HCT116 (cell line): ENCODE measurements at places on chromosomes 12 and 14.

GRCh38 chr14:74169906-74170305 lies 69.3 kb upstream of the VSX2 start:
- no peak for DNase-seq

GRCh38 chr14:106294324-106294723 lies 767.9 kb downstream of the TMEM121 start:
- no peak for DNase-seq

DNA sequence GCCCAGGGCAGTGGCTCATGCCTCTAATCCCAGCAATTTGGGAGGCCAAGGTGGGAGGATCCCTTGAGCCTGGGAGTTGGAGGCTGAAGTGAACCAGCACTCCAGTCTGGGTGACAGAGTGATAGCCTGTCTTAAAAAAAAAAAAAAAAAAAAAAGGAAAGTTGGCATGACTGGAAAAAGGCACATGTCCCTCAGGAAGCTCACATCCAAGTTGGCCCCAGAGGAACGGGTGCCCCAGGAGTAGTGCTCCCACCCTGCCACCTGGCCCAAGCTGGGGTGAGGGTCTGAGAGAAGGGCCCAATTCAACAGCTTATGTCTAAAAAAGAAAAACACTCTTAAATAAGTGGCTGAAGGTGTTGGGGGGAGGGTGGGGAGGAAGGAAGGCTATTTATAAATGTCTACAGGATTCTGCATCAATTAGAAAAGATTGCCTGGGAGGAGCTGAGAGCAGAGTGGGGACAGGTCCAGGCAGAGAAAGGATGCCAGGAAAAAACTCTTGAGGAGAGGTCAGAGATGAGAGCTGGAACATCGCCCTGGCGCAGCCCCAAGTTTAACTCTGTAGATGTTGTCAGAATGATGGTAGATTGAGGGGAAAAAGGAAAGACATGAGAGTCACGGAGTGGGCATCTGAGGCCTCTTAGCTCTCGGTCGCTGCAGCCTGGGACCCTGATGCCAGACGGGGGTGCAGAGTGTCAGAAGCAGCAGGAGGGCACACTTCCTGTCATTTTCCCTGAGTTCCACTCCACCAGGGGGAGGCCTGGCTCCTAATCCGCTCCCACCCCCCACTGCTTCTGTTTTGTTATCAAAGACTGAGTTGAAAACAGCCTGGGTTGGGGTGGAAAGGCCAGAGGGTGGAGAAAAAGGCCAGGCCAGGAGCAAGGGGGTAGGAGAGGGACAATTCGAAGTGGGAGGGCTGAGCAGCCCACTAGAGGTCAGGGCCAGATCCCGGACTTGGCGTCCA lies 7.3 kb downstream of the SPRYD3 start:
- no peak for DNase-seq

GRCh38 chr12:2979806-2980205 lies 20.6 kb downstream of the TEAD4 start:
- DNase-seq, result no peak

GRCh38 chr12:44696542-44696941 lies 179.6 kb downstream of the NELL2 start:
- no peak for DNase-seq

DNA sequence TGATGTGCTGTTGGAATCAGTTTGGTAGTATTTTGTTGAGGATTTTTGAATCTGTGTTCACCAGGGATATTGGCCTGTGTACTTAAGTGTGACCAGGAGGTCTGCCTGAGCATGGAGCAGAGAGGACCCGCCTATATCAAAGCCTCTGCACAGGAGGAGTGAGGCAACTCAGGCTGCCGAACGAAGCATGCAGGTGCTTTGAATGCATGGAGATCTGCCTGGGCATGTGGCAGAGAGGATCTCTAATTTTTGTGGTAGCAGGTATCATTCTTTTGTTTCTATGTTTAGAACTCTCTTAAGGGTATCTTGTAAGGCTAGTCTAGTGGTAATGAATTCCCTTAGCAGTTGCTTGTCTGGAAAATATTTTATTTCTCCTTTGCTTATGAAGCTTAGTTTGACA lies 26.9 kb downstream of the RAB3IP start:
- DNase-seq, result no peak

DNA sequence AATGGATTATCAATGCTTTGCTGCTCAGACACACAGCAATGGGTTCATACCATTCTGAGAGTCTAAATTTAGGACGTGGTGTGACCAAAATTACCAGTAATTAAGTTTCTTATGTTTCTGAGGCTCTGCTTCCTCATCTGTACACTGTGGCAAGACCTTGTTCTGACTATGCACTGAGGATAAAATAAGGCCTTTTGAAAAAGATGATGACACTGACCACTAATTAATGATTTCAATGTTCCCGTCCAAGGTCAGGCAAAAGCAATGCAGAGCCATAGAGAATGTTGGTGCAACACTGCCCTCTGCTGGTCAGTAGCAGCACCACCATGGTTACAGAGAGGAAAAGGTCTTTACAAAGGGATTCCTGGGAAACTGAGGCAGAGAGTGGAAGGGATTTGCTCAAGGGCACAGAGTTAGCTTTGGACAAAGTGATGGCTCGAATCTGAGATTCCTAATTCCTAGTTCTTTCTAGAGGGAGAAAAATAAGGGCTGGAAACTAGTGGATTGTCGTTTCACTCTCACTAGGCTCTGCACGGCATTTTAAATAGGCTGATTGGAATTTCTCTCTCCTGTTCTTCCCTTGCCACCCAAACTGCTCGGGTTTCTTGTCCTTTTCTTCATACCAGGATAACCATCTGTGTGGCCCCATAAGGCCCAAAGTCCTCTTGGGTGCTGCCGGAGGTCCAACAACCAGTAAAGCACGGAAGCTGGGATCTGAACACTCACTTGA lies 22.3 kb upstream of the P2RX7 start:
- DNase-seq, result peak; percentile 56

DNA sequence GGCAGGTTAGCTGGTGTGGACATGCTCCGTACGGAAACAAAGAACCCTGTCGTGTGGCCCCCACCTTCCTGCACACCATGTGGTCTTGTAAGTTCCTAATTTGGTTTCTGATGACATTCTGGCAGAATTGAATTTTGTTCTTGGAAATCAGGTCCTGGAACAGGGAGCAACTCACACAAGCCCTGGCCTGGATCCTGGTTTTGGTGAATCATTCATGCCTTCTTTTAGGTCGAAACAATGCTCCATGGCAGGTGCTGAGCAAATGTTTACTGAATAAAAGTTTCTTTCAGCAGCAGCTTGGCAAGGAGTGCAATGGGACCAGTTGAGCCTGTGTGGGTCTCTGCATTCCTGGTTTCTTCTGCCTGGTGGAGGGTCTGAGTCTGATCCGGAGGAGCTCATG lies 978.4 kb downstream of the BCL11B start:
- DNase-seq, result no peak

DNA sequence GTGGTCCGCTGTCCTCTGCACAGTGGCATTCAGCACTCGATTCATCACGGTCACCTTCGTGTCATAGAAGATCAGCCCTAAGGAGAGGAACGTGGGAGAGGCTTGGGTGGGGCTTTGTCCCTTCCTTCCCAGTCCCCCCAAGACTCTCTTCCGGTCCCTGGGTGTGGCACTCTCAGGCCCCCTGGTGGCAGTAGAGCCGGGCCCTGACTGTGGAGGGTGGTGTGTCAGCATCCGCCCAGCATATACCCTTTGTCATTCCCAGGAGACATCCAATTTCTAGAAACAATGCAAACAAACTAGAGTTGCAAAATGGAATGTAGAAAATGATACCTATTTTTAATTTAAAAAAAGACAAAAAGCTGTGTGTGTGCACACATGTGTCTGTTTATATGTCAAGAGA lies 45.0 kb downstream of the TRAFD1 start:
- DNase-seq, result no peak

DNA sequence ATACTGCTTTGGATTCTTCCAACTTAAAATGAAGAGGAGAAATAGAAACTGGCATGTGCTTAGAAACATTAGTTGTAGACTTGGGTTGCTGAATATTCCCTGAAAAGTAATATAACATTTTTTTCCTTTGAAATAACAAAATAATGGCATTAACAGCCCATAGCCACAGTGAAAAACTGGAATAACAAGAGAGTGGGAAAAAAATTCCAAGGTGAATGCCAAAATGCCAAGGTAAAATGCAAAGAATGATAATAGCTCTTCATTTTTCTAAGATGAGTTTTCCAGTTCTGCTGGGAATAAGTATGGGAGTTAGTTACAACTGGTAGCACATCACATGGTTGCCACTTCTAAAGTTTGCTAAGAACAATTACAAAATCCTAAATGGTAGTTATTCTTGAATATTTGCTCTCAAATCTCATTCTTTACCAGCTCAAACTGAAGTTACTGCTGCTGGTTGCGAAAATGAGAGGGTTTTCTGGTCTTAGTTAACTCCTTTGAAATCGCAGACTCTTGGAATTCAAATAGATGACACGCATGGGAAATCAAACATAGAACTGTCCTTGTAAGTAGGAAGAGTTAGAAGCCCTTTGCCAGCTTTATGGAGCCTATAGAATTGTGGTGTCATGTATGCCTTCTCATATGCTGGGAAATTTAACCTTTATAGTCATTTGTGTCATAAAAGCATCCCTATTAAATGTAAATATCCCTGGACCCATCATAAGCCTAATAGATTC lies 165.0 kb upstream of the DCN start:
- no peak for DNase-seq

DNA sequence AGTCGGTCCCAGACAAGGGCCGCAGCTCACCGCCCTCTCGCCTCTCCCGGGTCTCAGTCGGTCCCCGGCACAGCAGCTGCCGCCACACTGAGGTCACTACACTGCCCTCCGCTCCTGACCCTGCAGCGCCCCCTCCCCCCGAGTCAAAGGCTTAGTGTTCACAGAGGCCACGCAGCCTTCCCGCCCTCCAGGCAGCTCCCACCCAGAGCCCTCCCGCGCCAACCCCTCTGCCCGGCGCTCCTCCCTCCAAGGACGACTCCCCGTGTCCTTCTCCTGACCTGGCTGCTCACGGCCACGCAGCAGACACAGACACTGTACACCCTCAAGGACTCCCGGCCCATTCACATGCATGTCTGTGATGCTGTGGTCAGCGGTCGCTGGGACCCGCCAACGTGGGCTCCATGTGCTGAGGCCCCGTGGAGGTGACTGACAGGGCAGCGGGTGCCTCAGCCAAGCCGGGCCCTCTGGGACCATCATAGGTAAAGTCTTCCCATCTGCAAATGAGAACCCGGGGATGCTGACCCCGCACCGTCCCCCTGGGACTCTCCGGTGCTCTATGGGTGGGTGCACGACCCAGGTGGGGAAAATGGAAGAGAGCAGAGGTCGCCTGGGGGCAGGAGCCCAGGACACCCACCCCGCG lies 16.3 kb upstream of the GALNT9 start:
- no peak for DNase-seq

DNA sequence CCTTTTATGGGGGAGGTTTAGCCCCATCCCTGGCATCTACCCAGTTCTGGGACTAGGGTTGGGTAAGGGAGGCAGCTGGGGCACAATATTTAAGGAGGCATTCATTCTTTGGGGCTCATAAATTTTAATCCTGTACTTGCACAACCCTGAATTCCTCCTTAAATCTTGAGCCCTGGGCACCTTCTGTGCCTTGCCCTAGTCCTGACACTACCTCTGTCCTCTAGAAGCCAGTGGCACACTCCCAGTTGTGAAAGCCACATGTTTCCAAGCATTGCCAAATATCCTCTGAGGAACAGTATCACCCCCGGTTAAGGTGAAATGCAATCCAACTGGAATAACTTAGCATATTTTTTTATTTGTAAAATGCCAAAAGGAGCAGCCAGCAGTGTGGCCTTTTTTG lies 36.6 kb downstream of the SLC16A7 start:
- no peak for DNase-seq

GRCh38 chr12:12379831-12380730 lies 23.2 kb downstream of the BORCS5 start:
- DNase-seq, result no peak

DNA sequence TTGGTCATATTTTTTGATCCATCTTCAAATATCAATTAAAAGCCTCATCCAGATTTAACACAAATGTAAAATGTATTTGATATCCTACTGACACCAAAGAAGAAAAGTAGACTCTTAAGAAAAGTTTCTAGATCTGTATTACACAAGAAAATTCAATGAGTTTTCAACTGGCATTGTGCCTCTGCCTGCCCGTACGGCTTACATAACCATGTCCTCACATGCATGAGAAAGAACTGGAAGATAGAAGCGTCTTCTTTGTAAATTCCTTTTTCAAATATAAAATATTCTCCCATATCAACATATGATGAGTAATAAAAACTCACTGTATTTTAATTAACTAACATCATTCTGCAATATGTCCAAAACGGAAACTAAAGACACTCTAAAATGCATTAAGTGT lies 7.2 kb downstream of the ANKS1B start:
- DNase-seq, result no peak

DNA sequence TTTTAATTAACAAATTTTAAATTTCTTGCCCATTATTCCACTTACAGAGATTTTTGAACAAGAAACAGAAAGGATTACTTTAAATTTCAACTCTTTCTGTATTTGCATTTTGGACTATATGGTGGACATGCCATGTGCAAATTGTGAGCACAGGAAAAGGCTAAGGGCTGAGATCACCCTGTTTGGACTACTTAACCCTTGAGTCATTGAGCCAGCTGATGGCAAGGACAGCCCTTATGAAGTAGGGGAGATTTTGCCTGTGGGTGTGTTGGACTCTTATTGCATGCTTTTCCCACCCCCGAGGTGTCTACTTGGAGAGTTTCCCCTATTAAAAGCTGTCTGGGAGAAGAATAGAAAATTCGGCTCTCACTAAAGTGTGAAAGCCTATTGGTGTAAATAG lies 17.2 kb downstream of the DERA start:
- no peak for DNase-seq

DNA sequence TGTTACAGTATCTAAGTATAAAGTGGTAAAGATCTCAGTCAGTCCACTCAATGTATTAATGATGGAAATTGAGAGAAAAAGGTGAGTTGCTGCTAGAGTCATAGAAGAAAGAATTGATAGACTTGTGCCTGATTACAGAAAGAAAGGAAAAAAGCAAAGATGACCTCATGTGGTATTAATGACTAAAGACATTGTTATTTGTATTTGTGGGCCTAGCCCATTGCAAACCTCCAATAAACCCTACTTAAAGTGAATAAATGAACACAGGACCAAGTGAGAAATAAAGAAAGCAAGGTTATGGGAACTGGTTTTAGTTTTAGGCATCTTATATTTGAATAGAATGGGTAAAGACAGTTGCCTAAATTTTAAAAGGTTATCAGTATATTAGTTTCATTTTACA lies 105.5 kb downstream of the SYT1 start:
- DNase-seq, result no peak

- no peak for DNase-seq
Measured at GRCh38 chr14:61387076-61387475, 65.7 kb downstream of the PRKCH start.

- DNase-seq, result no peak
Measured at GRCh38 chr12:70691018-70691672, 53.9 kb upstream of the PTPRB start.

- DNase-seq, result no peak
Measured at GRCh38 chr14:76767681-76768656, 6.7 kb downstream of the VASH1 start.

DNA sequence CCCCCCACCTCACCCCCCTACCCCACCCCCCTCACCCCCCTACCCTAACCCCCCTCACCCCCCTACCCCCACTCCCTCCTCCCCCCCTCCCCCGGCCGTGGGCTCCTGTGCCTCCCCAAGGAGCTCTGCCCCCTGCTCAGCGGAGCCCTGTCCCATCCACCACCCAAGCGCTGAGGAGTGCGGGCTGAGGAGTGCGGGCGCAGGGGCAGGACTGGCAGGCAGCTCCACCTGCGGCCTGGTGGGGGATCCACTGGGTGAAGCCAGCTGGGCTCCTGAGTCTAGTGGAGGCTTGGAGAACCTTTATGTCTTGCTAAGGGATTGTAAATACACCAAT lies 2.3 kb upstream of the JPH4 start:
- peak; percentile 43 for DNase-seq
